Amniotic epithelial cell (primary cell): ENCODE measurements at places on chromosomes 11 and 22.
A peak's percentile ranks its signal among the peaks of the same experiment; 100 is the strongest.

GRCh38 chr11:128669506-128670270 lies 24.2 kb upstream of the FLI1 start:
- DNase-seq = peak; percentile 31

DNA sequence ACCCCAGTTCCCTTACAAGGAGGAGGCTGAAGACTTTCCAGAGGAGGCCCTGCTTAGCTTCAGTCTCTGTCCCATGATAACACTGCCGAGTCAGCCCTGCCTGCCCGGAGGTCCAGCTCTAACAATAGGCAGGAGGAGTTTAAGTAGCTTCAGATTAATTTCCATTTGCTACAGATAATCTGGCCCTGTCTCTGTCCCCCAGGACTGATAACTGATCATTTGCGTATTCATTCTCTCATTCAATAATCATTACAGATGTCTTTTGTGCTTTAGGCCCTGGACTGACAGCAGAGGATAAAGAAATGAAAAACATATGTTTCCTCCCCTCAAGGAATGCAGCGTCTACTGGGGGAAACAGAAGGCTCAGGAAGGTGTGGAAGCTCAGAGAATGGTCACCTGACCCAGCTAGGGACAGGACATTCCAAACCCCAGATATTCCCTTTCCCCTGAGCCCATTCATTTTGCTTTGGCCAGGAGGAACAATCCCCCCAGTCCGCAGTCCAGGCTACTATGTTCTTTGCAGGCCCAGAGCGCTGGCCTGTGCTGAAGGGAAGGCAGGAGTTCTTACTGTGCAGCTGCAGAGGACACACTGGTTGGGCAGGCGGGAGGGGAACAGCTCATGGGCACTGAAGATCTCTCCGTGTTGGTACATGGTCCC lies 20.8 kb downstream of the CHRDL2 start:
- peak; percentile 65 for DNase-seq

DNA sequence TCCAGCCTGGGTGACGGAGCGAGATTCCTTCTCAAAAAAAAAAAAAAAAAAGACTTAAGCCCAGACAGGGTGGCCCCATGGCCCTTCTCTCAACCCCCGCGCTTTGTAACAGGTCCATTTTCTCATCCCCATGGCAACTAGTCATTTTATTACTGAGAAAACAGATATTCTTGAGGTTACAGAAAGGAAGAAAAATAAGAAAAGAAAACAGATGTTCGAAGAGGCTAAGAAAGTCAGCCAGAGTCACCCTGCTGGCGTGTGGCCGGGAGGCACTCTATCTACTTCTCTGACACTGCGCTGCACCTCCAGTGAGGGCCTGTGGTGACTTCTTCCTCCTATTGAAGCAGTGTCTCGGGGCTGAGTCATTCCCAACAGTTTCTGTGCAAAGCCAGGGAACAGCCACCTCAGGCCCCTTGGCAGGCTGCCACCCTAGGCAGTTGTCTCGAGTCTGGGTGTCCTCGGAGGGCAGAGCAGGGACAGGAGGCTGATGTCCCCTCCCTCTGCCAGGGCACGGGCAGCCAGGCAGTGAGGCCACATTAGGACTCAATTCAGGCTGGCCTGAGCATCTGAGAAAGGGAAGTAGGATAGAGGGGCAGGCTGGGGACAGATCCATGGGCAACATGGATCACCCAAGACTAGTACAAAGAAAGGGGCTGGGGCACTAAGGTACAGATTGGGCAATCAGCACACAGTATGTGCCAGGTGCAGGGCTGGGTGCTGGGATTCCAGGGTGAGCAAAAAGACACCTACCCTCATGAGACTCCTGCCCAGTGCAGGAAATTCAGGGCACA lies 16.4 kb upstream of the SYVN1 start:
- DNase-seq = peak; percentile 54

- no peak for DNase-seq
Measured at GRCh38 chr11:72658989-72659640, 15.1 kb downstream of the PDE2A start.

DNA sequence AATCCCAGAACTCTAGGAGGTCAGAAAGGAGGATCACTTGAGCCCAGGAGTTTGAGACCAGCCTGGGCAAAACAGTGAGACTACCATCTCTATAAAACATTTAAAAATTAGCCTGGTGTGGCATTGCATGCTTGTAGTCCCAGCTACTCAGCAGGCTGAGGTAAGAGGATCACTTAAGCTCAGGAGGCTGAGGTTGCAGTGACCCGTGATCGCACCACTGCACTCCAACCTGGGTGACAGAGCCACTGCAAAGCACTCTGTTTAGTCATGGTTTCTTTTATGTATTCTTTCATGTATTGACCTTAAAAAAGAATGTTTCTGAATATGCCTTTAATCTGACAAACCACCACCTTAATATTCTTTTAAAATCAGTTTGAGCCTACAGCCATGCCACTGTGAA lies 52.2 kb downstream of the BIRC2 start:
- no peak for DNase-seq
